ENCODE measurements at places on chromosomes 3 and 15. TPM values are rescaled to one million over a fixed set of nuclear protein-coding genes. Genes with fewer than 3 reads are reported as not detected.

DNA sequence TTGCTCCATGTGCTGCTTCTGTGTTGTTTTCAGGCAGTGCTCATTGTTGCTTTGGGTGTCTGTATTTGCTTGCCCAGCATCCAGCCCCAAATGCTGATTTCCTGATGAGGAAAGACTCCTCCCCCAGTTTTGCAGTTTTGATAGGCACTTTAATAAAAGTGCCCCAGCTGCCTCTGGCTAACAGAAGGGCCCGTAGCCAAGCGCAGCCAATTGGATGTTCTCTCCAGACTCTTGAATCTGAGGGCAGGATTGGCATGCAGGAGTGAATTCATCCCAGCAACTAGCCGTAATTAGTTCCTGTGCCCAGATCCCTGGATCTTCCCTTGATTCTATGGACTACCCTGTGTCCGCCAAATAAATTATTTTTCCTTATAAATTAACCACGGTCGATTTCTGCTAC is 14.8 kb upstream of the SEMA5B start:
- DNase-seq = no peak

GRCh38 chr3:65893631-65894030 is 145.1 kb downstream of the MAGI1 start:
- no peak for DNase-seq

GRCh38 chr3:190084983-190085382 is 35.7 kb downstream of the P3H2 start:
- no peak for DNase-seq

Gene PCLAF
- total RNA-seq = 17.0 TPM

Gene CCDC33
- total RNA-seq = 5.0 TPM
